ENCODE measurements at places on chromosomes 1 and 21. TPM values are rescaled to one million over a fixed set of nuclear protein-coding genes. Genes with fewer than 3 reads are reported as not detected.

The PLPP3 gene
- 17.5 TPM for total RNA-seq

The KCND3 gene
- total RNA-seq = 0.25 TPM

The KIAA0040 gene
- total RNA-seq = 4.0 TPM

GRCh38 chr1:34924759-34925555 lies 4.5 kb downstream of the DLGAP3 start:
- H3K4me3 ChIP-seq = no peak overlapping the region
- peaks cover 12% of the 10 kb centered on the region for H3K4me1 ChIP-seq
- H3K27ac ChIP-seq = no peak overlapping the region
- peak; percentile 38 for DNase-seq

The PCAT6 gene
- total RNA-seq = not detected

The FMO5 gene
- total RNA-seq = 1.5 TPM

- H3K4me1 ChIP-seq = peaks cover 15% of the 10 kb centered on the region
- H3K36me3 ChIP-seq = no peaks in the 10 kb centered on the region
Measured at GRCh38 chr1:41807390-41807789, 111.3 kb downstream of the HIVEP3 start.

DNA sequence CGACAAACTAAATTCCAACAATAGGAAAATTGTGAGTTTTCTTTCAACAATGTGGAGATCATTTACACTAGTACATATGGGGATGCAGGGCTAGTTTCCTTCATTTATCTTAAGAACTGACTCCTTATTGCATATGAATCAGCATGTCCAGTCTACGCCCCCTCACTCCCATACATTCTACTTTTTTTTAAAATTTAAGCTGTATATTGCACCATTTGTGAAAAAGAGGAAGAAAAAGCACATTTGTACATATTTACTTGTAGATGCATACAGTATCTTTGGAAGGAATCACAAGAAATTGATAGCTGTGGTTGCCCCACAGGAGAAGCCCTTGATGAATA lies 15.9 kb downstream of the VPS26C start:
- no peak overlapping the region for H3K27ac ChIP-seq
- no peaks in the 10 kb centered on the region for H3K27me3 ChIP-seq
- H3K4me1 ChIP-seq = no peaks in the 10 kb centered on the region
- no peak for DNase-seq
- H3K4me3 ChIP-seq = no peak overlapping the region
- H3K36me3 ChIP-seq = no peaks in the 10 kb centered on the region

DNA sequence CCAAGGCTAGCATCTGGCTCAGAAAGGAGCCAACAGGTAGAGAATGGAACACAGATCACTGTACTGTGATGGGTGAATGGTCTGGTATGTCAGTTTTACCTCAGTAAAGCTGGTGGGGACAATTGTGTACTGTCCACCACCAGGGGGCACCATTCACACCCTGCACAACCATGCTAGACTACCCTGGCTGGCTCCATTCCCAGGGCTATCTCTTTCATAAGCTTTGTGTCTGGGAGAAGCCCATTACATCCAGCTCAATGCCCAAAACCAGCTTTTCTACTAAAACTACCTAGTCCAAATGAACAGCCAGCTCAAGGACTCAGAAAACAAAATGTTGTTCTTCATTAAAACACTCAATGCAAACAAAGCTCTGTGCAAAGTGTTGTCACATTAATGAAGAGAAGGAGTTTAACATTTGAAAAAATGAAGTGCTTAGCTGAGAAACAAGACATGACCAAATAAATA lies 62.0 kb upstream of the RASAL2 start:
- no peaks in the 10 kb centered on the region for H3K4me1 ChIP-seq
- no peak overlapping the region for H3K4me3 ChIP-seq
- no peak overlapping the region for H3K27ac ChIP-seq
- peak; percentile 86 for DNase-seq

The SLAMF7 gene
- total RNA-seq = not detected

The ZBTB7B gene
- 24.5 TPM for total RNA-seq

- no peaks in the 10 kb centered on the region for H3K36me3 ChIP-seq
- H3K4me3 ChIP-seq = no peak overlapping the region
- H3K4me1 ChIP-seq = no peaks in the 10 kb centered on the region
- H3K27me3 ChIP-seq = no peaks in the 10 kb centered on the region
Measured at GRCh38 chr1:233211106-233211505, 84.4 kb downstream of the PCNX2 start.

DNA sequence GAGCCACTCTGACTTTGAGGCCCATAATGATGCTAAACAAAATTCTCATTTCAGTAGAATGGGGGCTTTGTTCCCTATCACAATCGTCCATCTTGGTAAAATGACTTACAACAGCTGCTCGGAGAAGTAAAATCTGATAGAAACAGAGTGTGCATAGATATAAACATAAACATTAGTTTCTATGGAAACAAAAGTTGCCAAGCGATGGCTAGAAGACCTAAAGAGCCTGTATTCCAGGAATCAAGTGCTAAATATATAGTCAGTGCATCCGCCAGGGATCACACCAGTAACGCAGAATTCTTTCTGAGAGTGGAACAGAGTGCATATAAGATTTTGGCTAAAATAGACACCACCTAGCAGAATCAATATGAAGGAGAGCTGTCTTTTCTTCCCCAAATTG lies 91.2 kb upstream of the KAZN start:
- DNase-seq = no peak
- no peak overlapping the region for H3K4me3 ChIP-seq
- no peaks in the 10 kb centered on the region for H3K36me3 ChIP-seq
- H3K27ac ChIP-seq = no peak overlapping the region

- no peak for DNase-seq
- no peaks in the 10 kb centered on the region for H3K36me3 ChIP-seq
- no peaks in the 10 kb centered on the region for H3K27me3 ChIP-seq
- no peaks in the 10 kb centered on the region for H3K4me1 ChIP-seq
Measured at GRCh38 chr21:26379561-26379960, 193.5 kb downstream of the CYYR1 start.

- no peaks in the 10 kb centered on the region for H3K36me3 ChIP-seq
- H3K27ac ChIP-seq = no peak overlapping the region
Measured at GRCh38 chr21:14482165-14482564, 64.0 kb downstream of the SAMSN1 start.

- H3K4me1 ChIP-seq = peaks cover 8% of the 10 kb centered on the region
- no peak for DNase-seq
- peak overlapping the region; percentile 34 for H3K27ac ChIP-seq
- H3K27me3 ChIP-seq = no peaks in the 10 kb centered on the region
- H3K4me3 ChIP-seq = peak overlapping the region; percentile 47
- peaks cover 5% of the 10 kb centered on the region for H3K36me3 ChIP-seq
Measured at GRCh38 chr1:43991200-43991475, 261 bp upstream of the CCDC24 start.

- no peak overlapping the region for H3K4me3 ChIP-seq
- H3K27me3 ChIP-seq = no peaks in the 10 kb centered on the region
- H3K36me3 ChIP-seq = no peaks in the 10 kb centered on the region
- peak overlapping the region; percentile 96 for H3K27ac ChIP-seq
- H3K4me1 ChIP-seq = peaks cover 90% of the 10 kb centered on the region
Measured at GRCh38 chr1:89908672-89909436, 86.1 kb upstream of the ZNF326 start.

The LCE3E gene
- total RNA-seq = not detected

GRCh38 chr1:160553778-160554177 lies 25.5 kb downstream of the CD84 start:
- no peak for DNase-seq
- H3K36me3 ChIP-seq = no peaks in the 10 kb centered on the region
- H3K27me3 ChIP-seq = no peaks in the 10 kb centered on the region
- no peak overlapping the region for H3K4me3 ChIP-seq
- no peaks in the 10 kb centered on the region for H3K4me1 ChIP-seq

The RIMS3 gene
- 0.78 TPM for total RNA-seq
